ENCODE measurements at places on chromosomes 16 and 17.
A peak's percentile ranks its signal among the peaks of the same experiment; 100 is the strongest.

DNA sequence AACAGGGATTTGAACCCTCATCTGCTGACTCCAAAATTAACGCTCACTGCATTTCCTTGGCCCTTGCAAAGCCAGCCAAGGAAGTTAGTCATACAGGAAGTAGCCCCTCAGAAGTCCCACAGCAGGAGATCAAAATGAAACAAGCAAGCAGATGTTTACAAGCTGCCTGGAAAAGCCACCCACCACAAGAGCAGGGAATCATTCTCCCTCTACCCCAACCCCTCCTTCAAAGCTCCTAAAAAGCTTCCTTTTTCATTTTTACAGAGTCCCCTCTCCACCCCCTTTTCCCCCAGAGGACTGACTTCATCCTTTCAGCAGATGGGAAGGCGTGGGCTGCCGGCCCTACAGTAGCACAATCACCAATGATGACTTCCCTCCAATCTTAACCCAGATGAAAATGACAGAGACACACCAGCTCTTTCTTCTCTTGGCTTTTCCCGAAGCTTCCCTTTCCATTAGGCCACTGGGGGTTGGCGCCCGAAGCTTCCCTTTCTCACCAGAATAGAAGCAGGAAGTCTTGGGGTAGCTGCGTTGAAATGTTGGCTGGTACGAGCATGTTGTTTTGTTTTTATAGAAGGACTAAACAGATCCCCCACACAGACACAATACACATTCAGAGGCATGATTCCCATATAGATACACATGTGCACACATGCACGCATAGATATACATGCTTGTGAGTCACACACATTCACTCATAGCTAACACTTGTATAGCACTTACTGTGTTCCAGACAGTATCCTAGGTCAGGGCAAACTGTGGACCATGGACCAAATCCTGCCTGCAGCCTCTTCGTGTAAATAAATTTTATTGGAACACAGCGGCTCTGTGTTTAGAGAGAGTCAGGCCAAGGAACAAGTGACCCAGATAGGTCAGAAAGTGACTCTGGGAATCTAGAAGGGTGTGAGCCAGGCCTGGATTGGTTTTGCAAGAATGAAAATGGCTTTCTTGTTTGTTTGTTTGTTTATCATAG, 17.4 kb downstream of the ITPRIPL2 start:
- DNase-seq: no peak

- DNase-seq: no peak
Observed at GRCh38 chr16:69338557-69339288, 641 bp downstream of the COG8 start.

DNA sequence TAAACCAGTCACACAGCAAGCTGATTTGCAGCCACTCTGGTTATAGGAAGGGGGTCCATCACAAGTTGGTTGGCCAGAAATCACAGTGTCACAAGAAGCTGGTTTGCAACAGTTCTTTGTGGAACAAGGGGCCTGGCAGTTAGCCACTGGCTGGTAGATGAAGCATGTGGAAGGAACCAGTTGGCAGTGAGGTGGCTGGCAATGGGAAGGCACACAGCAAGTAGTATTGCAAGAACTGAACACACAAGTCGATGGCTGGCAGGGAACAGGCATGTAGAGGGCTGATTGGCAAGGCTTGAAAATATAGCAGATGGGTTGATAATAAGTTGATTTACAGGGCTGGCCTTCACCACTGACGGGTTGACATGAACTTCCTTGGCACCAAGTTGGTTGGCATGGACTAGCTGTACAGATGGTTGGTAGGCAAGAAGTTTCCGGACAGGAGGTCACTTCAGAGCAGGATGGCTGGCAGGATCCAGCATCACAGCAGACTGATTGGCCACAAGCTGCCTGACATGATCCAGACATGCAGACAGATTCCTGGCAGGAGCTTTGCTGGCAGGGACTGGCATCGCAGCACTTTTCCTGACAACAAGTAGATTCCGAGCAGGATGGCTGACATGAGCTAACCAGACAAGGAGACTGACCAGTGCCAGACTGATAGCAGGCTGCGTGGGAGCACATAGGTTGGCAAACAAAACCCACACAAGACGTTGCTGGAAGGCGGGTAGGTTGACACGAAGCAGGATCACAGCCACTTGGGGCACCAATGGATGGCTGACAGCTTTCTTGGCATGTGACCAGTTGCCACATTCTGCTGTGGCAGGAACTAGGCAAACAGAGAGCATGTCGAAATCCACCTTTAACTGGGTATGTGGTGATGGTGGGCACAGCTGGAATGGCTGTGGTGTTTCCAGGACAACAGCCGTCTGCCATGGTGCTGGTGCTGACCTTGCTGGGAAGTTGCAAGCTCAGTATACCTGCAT, at the start of gene KRTAP29-1:
Gene KRTAP29-1 (minus strand): TSS at position 936 of the 986 bp plus-strand sequence. CDS start 0 bp downstream, at position 936.
- no peak for DNase-seq

DNA sequence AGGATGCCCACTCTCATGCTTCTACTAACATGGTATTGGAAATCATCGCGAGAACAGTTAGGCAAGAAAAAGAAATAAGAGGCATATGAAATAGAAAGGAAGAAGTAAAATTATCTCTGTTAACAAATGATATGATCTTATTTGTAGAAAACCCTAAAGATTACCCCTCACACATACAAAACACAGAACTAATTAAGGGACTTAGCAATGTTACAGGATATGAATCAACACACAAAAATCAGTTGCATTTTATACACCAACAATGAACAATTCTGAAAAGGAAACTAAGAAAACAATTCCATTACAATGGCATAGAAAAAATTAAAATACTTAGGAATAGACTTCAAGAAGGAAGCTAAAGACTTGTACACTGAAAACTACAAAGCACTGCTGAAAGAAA, 2.7 kb upstream of the CAPNS2 start:
- DNase-seq: no peak

DNA sequence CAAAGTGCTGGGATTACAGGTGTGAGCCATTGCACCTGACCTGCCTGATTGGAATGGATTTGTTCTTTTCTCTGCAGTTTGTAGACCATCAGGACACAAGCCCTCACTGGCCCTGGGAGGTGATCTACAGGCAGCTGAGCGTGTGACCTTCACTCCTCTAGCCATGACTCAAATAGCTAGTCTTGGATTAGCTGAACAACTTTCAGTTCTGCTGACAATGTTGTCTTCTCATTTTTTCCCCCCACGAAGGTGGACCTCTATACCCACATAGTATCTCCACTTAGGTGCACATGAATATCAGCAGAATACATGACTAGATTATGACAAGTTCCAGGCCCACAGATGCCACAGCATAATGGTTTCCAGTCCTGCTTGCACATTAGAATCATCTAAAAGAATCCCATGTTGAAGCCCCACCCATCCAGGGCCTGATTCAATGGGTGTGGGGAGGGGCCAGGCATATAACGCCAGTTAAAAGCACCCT, 36.8 kb downstream of the HS3ST3B1 start:
- peak; percentile 55 for DNase-seq

GRCh38 chr16:11637320-11637719, 30.9 kb upstream of the SNN start:
- no peak for DNase-seq

GRCh38 chr17:5837055-5837491, 233.1 kb upstream of the WSCD1 start:
- no peak for DNase-seq

GRCh38 chr17:76582660-76583059, 3.0 kb downstream of the ST6GALNAC2 start:
- no peak for DNase-seq

- no peak for DNase-seq
Observed at GRCh38 chr16:2535625-2536013, 2.2 kb upstream of the PDPK1 start.

GRCh38 chr17:39597372-39598046, 10.2 kb downstream of the NEUROD2 start:
- no peak for DNase-seq

- no peak for DNase-seq
Observed at GRCh38 chr16:11114366-11115164, 141.4 kb downstream of the SOCS1 start.

GRCh38 chr17:71273441-71273840, 847.4 kb upstream of the SOX9 start:
- no peak for DNase-seq

DNA sequence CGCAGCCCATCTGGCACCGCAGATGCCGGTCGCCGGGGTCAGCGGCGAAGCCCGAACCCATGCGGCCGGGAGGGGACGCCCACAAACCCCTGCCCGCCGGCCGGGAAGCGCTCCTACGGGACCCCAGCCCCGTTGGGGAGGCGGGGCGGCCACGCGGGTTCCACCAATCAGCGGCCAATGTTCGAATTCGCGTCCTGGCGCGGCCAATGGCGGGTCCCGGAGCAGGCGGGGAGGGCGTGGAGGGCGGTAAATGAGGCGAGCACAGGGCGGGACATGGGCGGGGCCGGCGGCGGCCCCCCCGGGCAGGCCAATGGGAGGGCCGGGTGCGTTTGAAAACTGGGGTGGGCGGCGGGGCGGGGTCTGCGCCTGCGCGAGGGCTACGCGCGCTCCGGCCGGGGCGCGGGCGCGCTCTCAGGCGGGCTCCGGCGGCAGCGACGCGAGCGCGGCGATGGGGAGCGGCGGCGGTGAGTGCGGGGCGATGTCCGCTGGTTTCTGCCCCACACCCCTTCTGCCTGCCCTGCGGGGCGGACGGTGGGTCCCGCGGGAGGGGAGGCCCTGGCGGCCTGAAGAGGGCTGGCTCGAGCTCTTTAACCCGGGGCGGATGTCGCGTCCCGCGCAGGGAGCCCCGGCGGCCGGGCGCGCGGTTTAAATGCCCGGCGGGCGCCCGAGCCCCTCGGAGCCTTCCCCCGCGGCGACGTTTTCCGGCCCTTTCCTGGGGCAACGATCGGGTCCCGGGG, at the start of gene CCNF:
Gene CCNF (plus strand): TSS at position 414 of the 737 bp plus-strand sequence. CDS start 35 bp downstream, at position 449.
- DNase-seq: peak; percentile 95

GRCh38 chr17:22265807-22266206, 573.5 kb downstream of the KCNJ18 start:
- DNase-seq: no peak

DNA sequence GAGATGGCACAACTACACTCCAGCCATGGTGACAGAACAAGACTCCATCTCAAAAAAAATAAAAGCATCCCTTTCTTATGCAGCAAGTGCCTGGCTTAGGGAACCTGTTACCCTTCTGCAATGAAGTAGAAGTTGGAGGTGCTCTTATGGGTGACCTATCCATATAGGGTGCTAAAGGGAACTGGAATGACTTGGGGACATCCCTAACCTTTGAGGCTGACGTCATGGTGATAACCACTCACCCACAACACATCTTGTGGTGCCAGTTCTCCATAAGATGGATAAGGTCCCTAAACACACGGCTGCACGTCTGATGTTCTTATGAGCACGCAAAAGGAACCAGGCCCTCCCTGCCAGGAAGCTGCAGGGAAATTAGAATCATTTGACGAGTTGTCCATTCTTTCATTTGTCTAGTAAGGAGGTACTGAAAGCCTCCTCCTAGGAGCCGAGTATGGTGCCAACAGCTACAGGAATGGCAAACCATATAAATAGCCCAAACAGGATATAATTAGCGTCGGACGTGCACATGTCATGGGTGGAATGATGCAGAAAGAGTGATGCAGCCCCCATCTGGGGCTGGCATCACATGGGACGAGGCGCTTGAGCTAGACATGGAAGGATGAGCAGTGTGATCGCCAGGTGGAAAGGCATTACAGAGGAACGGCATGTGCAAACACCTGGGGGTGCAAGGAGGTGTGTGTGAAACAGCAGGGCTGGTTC, 52.5 kb downstream of the ARHGAP27 start:
- DNase-seq: no peak

GRCh38 chr17:79615926-79616325, 5.1 kb upstream of the RBFOX3 start:
- DNase-seq: no peak

GRCh38 chr16:87057211-87057881, 259.8 kb downstream of the C16orf95 start:
- no peak for DNase-seq

GRCh38 chr16:80931801-80932707, 74.6 kb downstream of the CMC2 start:
- peak; percentile 8 for DNase-seq

GRCh38 chr16:23288726-23289512, 13.2 kb upstream of the SCNN1B start:
- DNase-seq: no peak

- no peak for DNase-seq
Observed at GRCh38 chr17:64630309-64631223, 31.5 kb downstream of the SMURF2 start.

DNA sequence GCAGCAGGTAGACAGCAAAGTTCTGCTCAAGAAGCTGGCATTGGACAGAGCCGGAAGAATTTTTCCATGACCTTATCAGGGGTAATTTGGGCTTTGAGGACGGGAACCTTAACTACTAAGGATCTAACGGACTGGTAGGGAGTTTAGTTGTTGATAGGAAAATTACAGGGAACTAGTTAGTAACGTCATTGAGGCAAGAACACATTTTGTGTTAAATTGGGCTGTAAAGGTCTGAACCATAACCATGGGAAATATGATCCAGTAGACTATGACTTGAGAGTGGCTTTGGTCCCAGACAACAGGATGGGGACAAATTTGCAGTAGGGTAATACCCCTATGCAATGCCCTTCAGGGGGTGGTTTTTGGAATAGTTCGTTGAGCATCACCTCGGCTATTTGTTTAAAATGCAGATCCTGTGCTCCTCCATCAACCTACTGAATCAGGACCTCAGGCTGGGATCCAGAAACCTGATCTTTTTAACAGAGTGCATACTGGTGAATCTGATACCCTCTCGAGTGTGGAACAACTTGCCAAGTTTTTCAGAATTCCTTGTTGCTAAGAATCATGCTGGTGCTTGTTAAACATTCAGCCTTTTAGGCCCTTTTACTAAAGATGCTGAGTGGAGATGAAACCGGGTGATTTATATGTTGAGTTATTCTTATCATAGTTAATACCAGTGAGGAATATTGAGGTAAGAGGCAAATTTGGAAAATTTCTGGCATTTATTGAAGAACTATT, 255.1 kb downstream of the MAP2K6 start:
- DNase-seq: no peak

DNA sequence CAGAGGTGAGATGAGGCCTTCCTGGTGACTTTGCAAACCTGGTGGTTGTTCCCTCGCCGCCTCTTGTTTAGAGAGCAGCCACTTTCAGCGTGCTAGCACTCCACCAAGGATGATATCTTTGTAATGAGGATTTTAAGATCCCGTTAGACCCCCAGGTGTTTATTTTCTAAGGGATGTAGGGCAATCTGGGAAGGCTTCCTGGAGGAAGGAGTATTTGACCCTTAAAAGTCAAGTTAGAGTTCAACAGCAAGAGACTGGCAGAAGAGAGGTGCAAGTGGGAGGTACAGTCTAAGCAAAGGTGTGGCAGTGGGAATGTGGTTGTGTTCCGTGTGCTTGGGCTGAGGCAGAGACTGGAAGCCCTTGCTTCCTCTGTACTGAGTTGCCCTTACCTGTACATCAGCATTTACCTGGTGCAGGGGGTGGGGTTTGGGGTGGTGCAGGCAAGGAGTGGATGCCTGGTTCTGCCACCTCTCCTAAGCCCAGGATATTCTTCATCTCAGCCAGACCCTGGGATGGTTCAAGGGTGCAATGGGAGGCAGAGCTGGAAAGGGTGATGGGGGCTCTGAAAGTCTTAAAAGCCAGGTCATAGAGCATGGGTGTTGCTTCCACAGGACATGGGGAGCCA, 83.6 kb downstream of the SDR42E1 start:
- no peak for DNase-seq

GRCh38 chr17:57090560-57091185, 5.6 kb downstream of the AKAP1 start:
- DNase-seq: no peak
